Immature natural killer cell (primary cell): ENCODE measurements at places on chromosomes 6 and 20. TPM values are rescaled to one million over a fixed set of nuclear protein-coding genes. Genes with fewer than 3 reads are reported as not detected.

DNA sequence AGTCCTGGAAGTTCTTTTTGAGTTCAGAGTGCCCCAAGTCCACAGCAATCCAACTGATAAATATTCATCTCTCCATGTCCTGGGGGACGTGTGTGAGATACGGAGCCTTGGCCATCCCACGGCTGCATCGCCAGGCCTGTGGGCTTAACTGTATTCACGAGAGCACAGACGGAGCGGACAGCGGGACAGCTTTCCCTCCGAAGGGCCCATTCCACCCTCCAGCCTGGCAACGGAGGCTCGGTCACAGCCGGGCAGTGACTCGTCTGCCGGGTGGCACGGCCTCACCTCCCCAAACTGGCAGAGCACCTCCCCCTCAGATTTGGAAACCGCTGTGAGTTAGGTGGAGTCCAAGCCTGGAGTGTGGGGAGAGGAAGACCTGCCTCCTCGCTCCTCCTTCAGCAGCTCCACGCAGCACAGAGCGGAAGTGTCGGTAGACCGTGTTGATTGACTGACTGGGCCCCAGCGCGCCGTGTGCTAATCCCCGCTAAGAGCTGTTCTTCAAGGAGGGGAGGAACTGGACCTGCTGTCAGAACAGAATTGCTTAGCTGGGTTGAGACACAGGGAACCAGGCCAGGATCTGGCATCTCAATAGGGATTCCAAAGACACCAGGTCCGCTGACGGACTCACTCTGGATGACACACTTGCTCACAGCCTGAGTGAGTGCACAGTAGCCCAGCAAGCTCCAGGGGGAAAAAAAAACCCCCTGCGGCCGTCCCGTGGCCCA lies 10.9 kb downstream of the FOXF2 start:
- no peaks in the 10 kb centered on the region for H3K36me3 ChIP-seq
- H3K4me1 ChIP-seq: peaks cover 4% of the 10 kb centered on the region
- H3K27me3 ChIP-seq: peaks cover 8% of the 10 kb centered on the region

GRCh38 chr20:62918831-62919230 lies 7.5 kb downstream of the DIDO1 start:
- peak overlapping the region; percentile 75 for H3K4me3 ChIP-seq
- no peaks in the 10 kb centered on the region for H3K36me3 ChIP-seq
- peak; percentile 29 for DNase-seq
- H3K27ac ChIP-seq: peak overlapping the region; percentile 94
- peaks cover 4% of the 10 kb centered on the region for H3K27me3 ChIP-seq
- peaks cover 97% of the 10 kb centered on the region for H3K4me1 ChIP-seq

GRCh38 chr20:24763386-24764026 lies 185.6 kb upstream of the CST7 start:
- no peak for DNase-seq
- H3K27me3 ChIP-seq: peaks cover 11% of the 10 kb centered on the region
- H3K27ac ChIP-seq: no peak overlapping the region
- peak overlapping the region; percentile 62 for H3K4me3 ChIP-seq
- H3K36me3 ChIP-seq: no peaks in the 10 kb centered on the region

DNA sequence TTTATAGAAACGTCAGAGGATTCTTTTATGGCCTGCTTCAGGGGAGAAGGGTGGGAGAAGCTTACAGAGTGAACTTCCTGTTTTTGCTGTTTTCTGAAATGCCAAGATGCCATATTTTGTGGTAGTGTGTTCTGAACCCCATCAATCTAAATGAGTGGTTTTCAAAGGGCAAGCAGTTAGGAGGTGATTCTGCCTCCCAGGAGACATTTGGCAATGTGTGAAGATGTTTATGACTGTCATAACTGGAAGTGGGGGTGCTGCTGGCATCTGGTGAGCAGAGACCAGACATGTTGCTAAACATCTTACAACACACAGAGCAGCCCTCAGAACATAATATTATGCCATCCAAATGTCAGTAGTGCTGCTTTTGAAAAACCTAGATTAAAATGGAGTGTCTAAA lies 6.0 kb upstream of the PRL start:
- H3K27me3 ChIP-seq: no peaks in the 10 kb centered on the region
- H3K4me1 ChIP-seq: no peaks in the 10 kb centered on the region
- H3K36me3 ChIP-seq: no peaks in the 10 kb centered on the region
- H3K27ac ChIP-seq: no peak overlapping the region

- no peaks in the 10 kb centered on the region for H3K36me3 ChIP-seq
- H3K4me3 ChIP-seq: no peak overlapping the region
- H3K27ac ChIP-seq: no peak overlapping the region
- DNase-seq: no peak
Observed at GRCh38 chr20:59684685-59685242, 80.4 kb downstream of the PHACTR3 start.

DNA sequence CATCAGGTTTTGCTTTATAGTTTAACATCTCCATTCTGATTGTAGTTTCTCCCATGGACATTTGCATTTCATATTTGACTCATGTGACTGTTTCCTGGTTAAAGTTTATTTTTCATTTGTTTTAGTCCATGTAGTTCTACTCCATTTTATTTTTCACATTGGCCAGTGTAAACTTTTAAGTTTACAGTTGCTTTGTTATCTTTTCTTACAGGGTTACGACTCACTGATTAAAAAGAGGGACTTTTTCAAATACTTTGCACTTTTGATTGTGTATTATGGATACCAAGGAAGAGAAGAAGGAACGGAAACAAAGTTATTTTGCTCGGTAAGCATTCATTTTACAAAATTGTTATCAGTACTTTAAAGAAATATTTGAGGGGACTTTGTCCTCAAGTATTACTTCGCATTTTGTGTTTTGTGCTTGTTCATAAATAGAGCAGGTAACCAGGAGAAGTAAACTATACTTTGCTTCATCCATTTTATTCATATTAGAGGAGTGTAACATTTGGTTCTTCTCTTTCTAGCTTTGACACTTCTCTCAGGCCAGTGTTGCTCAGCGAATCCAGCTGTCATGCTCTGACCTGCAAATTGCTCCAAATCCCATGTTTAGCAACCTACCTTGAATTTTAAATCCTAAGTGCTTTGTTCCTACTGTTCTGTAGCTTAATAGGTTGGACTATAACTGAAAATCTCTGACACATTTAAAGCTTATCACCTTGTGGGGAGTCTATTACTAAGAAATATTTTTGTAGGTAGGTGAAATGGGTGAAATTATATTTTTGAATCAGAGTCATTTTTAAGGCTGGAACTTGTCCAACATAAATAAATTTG lies 24.5 kb downstream of the NCOA7 start:
- no peak for DNase-seq
- peaks cover 60% of the 10 kb centered on the region for H3K4me1 ChIP-seq
- H3K27me3 ChIP-seq: no peaks in the 10 kb centered on the region
- peaks cover 4% of the 10 kb centered on the region for H3K36me3 ChIP-seq
- H3K4me3 ChIP-seq: peak overlapping the region; percentile 2

DNA sequence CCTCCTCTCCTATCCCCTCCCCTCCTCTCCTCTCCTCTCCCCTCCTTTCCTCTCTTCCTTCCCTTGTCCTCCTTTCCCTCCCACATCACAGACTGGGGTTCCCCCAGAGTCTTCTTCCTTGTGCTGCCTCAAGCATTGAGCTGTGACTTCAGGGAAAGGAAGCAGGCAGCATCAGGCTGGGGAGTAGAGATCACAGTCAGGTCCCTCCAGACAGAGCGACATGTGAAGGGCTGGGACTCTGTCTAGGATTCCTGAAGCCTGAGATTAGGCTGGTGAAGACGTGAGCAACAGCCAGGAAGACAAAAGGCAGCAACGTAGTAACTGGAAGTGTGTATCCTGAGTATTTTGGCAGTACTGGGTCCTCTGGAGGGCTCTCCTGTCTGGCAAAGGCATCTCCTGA lies 265.4 kb upstream of the SUPT3H start:
- H3K36me3 ChIP-seq: no peaks in the 10 kb centered on the region
- H3K4me1 ChIP-seq: no peaks in the 10 kb centered on the region
- H3K27me3 ChIP-seq: peaks cover 5% of the 10 kb centered on the region
- DNase-seq: no peak
- H3K27ac ChIP-seq: no peak overlapping the region

DNA sequence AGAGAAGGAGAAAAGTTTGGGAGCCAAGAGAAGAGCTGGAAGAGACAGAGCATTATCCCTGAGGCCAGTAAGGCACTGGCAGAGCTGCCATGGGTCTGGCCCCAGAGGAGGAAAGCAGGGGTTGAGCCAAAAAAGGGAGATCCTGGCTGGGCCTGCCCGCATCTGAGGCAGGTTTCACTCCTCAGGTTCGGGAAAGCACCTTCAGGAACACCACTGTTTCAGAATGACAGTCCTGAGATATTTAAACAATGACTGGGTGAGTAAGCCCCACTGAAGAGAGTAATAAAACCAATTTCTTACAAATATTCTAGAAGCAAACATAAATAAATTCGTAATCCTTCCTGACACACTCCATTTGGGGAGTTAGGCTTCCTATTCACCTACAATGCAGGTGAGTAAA lies 152.2 kb downstream of the BACH2 start:
- no peak overlapping the region for H3K4me3 ChIP-seq
- H3K27ac ChIP-seq: no peak overlapping the region
- DNase-seq: no peak
- no peaks in the 10 kb centered on the region for H3K36me3 ChIP-seq
- peaks cover 7% of the 10 kb centered on the region for H3K4me1 ChIP-seq

The CENPB gene
- polyA plus RNA-seq: 1.0 TPM

The DNAH8 gene
- polyA plus RNA-seq: not detected
